ENCODE measurements at places on chromosomes 6 and 20.

GRCh38 chr20:52294106-52294628 lies 102.6 kb upstream of the ZFP64 start:
- no peak for DNase-seq

- DNase-seq = no peak
Observed at GRCh38 chr20:4791121-4791520, 69.4 kb downstream of the PRND start.

GRCh38 chr20:38191654-38192053 lies 26.6 kb upstream of the TGM2 start:
- no peak for DNase-seq

DNA sequence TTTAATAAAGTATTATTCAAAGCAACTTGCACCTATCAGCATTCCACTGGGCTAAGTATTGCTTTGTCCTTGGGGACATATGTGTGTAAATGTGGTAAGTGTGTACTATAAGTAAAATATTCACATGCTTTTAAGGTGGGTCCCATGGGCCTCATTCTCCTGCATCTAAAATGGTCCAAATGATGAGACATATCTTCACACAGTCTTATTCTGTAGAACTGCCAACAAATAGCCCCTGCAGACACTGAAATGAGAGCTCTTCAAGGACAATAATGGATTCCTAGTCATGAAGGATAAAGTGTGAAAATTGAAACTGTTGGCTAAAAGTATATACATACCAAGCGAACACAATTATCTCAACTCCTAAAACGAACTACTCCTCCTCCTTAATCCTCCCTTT lies 81.8 kb downstream of the SMLR1 start:
- no peak for DNase-seq

- no peak for DNase-seq
Observed at GRCh38 chr6:123550052-123550617, 86.6 kb downstream of the TRDN start.

DNA sequence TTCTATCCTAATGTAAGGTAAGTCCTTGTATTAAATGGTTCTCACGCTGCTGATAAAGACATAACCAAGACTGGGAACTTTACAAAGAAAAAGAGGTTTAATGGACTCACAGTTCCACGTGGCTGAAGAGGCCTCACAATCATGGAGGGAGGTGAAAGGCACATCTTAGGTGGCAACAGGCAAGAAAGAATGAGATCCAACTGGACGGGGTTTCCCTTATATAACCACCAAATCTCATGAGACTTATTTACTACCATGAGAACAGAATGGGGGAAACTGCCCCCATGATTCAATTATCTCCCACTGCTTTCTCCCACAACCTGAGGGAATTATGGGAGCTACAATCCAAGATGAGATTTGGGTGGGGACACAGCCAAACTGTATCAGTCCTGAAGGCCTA lies 136.6 kb downstream of the HTR1B start:
- no peak for DNase-seq

DNA sequence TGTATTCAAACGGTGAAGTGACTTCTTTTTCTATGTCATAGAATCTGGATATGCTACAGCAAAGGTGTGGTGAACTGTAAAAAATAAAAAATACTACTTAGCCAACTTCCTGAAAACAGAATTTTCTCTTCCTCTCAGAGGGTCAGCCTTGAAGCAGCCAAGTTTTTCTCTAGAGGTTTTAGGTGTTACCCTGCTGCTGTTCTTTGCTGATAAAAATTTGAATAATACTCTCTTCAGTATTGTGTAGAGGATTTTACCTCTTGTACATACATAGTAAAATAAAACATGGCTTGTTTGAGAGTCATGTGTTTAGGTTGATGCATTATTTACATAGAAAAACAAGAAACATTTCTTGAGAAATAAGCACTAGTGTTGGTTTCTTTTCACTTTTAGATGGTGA lies 458.4 kb downstream of the TBC1D32 start:
- DNase-seq = no peak

- DNase-seq = no peak
Observed at GRCh38 chr6:131197716-131198115, 62.4 kb downstream of the AKAP7 start.

- no peak for DNase-seq
Observed at GRCh38 chr6:26439151-26440125, 866 bp upstream of the BTN3A3 start.

GRCh38 chr6:113642001-113642713 lies 215.0 kb upstream of the MARCKS start:
- no peak for DNase-seq

- DNase-seq = no peak
Observed at GRCh38 chr6:24802271-24803059, 3.7 kb upstream of the ARMH2 start.

DNA sequence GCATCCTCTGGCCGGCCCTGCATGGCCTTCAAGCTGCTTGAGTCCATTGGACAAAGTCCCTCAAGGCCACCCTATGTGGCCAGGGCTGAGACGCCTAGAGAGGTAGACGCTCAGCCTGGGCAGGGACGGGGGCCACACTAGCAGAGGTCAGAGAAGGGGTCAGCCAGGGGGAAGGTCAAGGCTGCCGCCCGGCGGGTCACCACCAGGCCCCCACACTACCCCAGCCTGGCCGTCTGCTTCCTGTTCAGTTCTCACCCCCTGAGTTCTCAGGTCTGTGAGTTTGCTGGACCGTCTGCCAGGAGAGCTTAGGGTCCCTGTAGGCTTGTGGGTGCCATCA lies 37.3 kb downstream of the NTSR1 start:
- DNase-seq = no peak

- no peak for DNase-seq
Observed at GRCh38 chr6:151317103-151317994, 74.0 kb downstream of the ZBTB2 start.

DNA sequence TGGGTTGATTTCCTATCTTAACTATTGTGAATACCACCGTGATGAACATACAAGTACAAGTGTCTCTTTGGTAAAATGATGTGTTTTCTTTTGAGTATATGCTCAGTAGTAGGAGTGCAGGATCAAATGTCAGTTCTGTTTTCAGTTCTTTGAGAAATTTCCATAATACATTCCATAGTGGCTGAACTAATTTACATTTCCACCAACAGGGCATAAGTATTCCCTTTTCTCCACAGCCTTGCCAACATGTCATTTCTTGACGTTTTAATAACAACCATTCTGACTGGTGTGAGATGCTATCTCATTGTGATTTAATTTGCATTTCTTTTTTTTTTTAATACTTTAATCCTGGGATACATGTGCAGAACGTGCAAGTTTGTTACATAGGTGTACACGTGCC lies 268.8 kb downstream of the CENPW start:
- no peak for DNase-seq

DNA sequence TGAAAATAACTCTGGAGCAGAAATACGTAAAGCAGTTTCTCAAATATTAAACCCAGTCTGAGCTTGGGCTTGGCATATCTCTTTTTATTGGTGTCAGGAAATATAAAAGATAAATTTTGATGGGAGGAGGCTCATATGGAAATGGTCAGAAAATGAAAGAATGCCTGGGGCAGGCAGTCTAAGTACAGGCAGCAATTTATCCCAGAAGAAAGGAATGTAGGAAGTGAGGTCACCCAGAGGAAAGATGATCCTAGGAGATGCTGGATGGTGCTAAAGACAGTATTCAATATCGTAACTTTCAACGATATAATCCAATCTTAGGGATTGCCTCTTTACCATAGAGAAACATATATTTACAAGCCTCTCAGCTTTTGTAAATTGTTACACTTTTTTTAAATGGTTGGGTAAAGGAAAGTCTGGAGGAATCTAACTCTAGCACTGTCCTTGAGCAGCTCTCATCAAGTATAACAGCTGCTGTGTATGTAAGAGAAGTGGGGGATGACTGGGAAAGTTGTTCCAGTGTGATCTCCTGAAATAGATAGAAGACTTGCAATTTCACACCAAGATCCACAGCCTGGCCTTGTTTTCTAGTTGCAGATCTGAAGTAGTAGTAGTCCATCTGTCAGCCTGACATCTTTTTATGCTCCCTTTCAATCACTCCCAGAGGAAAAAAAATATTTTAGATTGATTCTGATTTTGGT lies 256.9 kb upstream of the SASH1 start:
- no peak for DNase-seq

- DNase-seq = no peak
Observed at GRCh38 chr6:84842525-84843166, 78.2 kb upstream of the TBX18 start.

- DNase-seq = no peak
Observed at GRCh38 chr6:33905071-33905609, 101.3 kb upstream of the MLN start.

DNA sequence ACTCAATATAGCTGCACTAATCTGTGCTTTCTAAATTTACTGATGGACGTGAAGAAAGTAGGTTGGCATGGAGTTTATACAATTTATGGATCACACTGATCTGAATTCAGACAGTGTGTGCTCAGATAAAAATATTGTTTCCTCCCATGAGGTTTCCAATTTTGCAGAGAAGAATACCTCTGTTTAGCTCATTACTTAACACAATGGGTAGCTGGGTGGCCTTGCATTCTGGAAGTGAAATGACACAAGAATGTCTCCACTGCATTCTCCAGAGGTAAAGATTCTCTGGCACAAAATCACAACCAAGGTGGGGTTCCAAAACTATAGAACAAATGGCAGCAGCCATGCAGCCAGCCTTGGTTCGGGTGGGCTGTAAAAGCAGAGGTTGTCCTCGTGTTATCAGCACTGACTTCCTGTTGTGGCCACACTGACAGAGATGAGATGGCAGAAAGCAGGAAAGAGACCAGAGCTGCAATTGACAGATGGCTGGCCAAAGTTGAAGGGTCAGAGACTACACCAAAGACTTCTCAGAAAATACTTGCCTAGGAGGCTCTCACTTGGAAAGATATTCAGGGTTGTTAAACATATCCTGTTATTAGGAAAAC lies 50.2 kb downstream of the HDAC2 start:
- DNase-seq = no peak

DNA sequence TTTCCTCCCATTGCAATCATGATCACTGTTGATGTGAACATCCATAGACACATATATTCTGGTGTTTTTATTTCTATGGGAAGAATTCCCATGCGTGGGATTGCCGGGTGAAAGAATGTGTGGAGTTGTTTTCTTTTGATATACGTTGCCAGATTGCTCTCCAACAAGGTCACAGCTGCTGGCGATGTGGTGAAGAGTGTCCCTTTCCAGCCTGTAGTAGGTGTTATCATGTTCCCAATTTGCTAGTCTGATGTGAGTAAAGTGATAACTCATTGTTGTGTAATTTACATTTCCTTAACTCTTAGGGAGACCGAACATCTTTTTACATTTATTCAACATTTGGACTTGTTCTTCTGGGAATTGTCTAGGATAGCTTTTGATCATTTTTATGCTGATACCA lies 14.5 kb upstream of the ELMO2 start:
- DNase-seq = no peak

DNA sequence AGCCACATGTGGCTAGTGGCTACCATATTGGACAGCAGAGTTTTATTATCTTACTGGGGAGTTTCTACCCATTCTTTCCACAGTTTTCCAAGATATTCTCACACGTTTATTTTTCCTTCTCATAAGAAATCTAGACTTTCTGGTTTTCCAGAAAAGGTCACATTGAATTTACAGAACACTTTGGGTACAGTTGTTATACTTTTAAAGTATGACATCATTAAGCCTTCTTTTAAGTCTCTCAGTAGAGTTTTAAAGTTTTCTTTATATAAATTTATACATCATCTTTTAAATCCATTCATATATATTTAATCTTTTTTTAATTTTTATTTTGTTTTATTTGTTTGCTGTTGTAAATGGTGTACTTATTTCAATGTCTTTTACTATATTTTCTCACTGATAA lies 200.3 kb upstream of the QKI start:
- no peak for DNase-seq

DNA sequence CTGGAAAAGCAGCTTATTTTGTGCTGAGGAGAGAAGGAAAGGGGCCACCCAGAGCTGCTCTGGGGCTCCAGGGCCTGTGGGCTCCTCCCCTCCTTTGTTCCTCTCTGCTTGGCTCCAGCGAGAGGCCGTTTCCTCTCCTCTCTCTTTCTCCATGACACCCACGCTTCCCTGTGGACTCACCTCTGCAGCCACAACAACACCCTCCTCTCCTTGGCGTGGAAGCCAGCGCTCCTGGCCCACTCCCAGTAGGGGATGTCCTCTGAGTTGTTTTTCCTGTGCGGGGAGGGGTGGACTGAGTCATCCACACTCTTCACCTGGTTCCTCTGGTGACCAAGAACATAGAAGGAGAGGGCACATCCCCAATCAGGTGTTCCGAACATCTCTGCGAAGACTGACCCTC lies 4.9 kb upstream of the CDSN start:
- no peak for DNase-seq

DNA sequence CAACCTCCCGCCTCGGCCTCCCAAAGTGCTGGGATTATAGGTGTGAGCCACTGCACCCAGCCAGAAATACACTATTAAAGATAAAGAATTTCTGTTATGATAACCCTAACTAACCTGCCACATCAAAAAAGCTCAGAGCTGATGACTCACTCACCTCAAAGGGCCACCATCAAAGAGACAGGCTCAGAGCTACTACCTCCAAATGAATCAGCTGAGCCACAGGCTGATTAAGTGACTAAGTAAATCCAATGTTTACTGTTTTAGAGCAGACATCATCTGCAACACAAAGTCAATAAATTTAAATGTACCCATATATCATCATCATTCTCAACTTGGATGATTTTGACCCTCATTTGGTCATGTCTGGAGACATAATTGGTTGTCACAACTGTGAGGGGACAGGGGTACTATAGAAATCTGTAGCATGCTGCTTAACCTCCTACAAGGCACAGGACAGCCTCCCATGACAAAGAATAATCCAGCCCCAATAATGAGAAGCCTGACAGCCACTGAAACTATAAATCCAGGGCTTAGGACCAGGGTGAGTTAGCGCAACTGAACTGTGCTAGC lies 106.5 kb downstream of the ATP9A start:
- DNase-seq = peak; percentile 12

DNA sequence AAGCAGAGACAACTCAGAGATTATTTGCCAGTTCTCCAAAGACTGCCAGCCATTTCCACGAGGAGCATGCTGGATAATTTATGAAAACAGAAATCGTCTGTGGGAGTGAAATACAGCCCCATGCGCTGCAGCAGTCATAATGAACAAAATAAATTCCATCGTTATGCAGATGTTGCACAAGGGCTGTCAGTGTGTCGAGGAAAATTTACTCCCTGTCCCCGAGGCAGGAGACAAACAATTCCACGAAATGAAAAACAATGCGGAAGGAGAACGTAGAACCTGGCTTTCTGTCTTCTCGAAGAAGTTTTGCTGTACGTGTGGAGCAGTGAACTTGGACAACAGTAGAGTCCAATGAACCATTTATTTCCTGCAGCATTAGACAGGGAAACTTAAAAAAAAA lies 399.4 kb downstream of the CD83 start:
- DNase-seq = no peak

- no peak for DNase-seq
Observed at GRCh38 chr6:157790548-157791160, 32.4 kb upstream of the SNX9 start.

DNA sequence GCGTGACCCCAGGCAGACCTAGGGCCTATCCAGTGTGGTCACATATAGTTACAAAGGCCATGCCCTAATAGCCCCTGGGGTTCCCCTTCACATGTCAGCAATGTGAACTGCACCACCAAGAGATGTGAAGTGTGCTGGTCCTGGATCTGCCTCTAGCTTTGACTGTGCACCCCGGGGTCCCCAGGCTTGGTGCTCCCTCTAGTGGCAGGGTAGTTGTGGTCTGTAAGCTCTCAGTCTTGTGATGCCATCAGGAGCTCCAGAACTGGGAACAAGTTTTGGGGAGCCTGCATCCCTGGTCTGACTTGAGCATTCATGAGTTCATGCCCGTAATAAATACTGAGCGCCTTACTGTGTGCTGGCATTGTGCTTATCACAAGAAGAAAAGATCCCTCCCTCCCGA lies 143.4 kb downstream of the DHX35 start:
- DNase-seq = no peak

- DNase-seq = no peak
Observed at GRCh38 chr6:148169706-148170105, 172.9 kb upstream of the SASH1 start.
